NCI-H1105 (cell line): ENCODE measurements at places on chromosomes 7 and 10.

GRCh38 chr10:118694848-118695247 is 59.9 kb downstream of the CACUL1 start:
- DNase-seq: no peak

GRCh38 chr7:103396471-103396870 is 49.0 kb downstream of the PSMC2 start:
- DNase-seq: no peak

GRCh38 chr7:18529239-18529638 is 33.7 kb downstream of the HDAC9 start:
- DNase-seq: no peak

DNA sequence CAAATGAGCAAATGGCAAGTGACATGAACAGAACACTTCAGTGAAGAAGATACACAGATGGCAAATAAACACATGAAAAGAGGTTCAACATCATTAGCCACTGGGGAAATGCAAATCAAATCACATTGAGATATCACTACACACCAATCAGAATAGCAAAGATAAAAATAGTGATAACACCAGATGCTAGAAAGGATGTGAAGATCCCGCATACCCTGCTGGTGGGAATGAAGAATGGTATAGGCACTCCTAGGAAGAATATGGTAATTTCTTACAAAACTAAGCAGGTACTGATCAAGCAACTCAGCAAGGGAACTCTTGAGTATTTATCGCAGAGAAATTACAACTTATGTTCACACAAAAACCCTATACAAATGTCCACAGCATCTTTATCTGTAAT is 11.2 kb downstream of the LAMB4 start:
- no peak for DNase-seq

- no peak for DNase-seq
These were observed 490.0 kb upstream of the PHF14 start for GRCh38 chr7:10483671-10484070.

DNA sequence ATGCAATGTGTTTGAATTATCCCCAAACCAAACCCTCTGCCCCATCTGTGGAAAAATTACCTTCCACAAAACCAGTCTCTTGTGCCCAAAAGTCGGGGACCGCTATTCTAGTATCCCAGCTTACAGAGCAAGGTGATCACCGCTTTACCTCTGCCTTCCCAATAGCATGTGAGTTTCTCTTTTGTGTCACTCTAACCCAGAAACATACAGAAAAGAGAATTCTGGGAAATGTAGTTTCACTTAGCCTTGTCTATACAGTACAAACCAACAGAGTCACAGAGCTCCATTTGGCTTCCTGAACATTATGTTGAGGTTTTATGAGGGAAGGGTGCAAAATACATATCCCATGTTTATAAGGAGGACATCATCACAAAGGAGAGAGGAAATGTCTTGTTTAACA is 260.3 kb upstream of the MINDY3 start:
- DNase-seq: no peak

DNA sequence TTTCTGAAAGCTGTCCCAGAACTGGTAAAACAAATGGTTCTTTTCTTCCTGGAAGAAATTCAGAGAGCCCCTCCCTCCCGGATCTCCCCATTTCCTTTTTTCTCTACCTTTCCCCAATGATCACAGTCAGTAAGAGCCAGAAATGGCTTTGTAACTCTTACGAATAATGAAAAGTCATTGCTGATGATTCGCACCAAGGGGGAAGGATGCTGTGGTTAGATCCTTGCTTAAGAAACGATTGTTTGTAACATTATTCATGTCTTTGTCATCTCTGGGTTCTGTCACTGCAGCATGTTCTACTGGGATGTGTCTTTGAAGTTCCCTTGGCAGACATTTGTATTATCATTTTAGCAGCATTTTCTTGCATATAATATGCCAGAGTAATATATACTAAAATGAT is 138.9 kb downstream of the CACNB2 start:
- DNase-seq: no peak

DNA sequence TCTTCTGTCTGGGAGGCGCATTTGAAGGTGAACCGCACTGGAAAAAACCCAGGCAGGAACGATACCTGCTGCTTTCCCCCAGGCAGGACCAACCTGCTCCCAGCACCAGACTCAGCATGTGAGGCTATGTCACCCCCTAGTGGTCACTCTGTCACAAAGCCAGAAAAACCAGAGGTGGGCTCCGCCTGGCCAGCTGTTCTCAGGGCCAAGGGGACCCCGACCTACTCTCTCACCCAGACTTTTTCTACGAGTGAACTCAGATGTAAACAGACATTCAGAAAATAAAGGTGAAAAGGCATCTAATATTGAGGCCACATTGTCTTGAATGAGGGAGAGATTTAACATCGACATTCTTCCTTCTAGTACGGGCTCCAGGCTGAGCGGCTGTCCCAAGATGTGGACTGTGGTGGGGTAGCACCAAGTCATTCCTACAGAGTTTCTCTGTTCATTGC is 117.3 kb downstream of the PRKAG2 start:
- DNase-seq: peak; percentile 48

- no peak for DNase-seq
These were observed 222.3 kb upstream of the ZNF32 start for GRCh38 chr10:43870968-43871439.

DNA sequence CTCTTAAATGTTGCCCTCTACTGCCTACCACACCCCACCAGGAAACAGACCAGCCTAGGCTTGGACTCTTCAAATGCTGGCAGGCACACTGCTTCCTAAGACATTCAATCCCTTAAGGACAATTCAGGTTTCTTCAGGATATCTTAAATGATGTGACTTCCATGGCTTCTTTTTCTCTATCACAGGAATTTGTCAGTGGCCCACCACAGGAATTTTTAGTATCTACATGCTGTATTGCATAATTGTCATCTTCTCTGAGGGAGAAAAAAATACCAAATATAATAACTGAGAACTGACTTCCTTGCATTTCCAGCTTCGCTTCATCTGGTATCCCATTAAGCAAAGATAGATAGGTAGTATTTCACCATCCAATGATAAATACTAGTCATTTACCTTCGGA is 129.3 kb downstream of the WNT2 start:
- DNase-seq: no peak

DNA sequence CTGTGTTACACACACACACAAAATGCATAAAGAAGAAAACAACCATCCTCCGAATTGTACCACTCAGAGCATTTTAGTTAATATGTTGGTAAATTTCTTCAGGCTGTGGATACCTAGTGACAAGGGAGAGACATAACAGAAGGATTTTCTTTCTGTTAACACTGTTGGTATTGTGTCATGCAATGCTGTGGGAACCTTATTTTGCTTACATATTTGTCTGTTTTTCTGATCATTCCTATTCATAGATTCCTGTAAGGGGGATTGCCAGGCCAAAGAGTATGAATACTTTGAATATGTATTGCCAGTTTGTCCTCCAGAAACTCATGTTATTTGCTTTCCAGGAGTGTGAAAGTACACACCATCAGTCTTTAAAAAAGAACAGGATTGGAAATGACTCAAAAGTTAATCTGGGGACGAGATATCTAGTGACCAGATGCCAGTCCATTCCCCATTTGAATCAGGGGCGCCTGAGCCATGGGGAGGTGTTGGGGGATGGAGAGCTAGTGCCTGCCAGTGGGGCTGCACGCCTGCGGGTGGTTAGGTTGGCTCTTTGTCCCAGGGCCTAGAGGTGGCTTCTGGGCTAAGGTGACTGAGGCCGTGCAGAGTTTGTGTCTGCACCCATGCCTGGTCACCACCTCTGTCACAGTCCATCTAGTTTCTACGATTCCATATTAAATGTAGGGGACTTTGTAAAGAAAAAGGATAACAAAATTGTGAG is 142.0 kb downstream of the PTPN20 start:
- no peak for DNase-seq
